Ascending aorta (tissue), 2 donors: ENCODE measurements at places on chromosomes 16 and 17. TPM values are rescaled to one million over a fixed set of nuclear protein-coding genes. Genes with fewer than 3 reads are reported as not detected.

PRSS27 gene
- total RNA-seq, result not detected

FA2H gene
- total RNA-seq, result not detected

TMEM92 gene
- total RNA-seq, result not detected

SULT1A2 gene
- total RNA-seq, result 4.3 TPM

TRAF4 gene
- total RNA-seq, result 53.2 TPM

MYH13 gene
- total RNA-seq, result not detected

GCGR gene
- total RNA-seq, result not detected

KRTAP1-5 gene
- total RNA-seq, result not detected

TPSG1 gene
- not detected for total RNA-seq

ERAL1 gene
- total RNA-seq, result 5.7 TPM

SLC5A11 gene
- total RNA-seq, result not detected

RNF213 gene
- 155 TPM for total RNA-seq

PPY gene
- not detected for total RNA-seq

TP53TG3C gene
- total RNA-seq, result not detected

METTL2A gene
- 3.3 TPM for total RNA-seq

C17orf78 gene
- total RNA-seq, result not detected

CCDC137 gene
- total RNA-seq, result 15.8 TPM

KLHL36 gene
- total RNA-seq, result 65.1 TPM
